ENCODE measurements at places on chromosomes 1 and 21.

GRCh38 chr1:12171206-12172041 lies 4.6 kb downstream of the TNFRSF1B start:
- no peaks in the 10 kb centered on the region for H3K36me3 ChIP-seq
- no peak for DNase-seq
- H3K27ac ChIP-seq, result peak overlapping the region; percentile 57
- peaks cover 49% of the 10 kb centered on the region for H3K4me1 ChIP-seq
- no peak overlapping the region for H3K4me3 ChIP-seq

GRCh38 chr1:213844632-213845031 lies 143.1 kb upstream of the PROX1 start:
- H3K36me3 ChIP-seq, result no peaks in the 10 kb centered on the region
- no peak overlapping the region for H3K27ac ChIP-seq
- no peaks in the 10 kb centered on the region for H3K27me3 ChIP-seq

GRCh38 chr1:84319662-84320061 lies 18.2 kb downstream of the SAMD13 start:
- no peaks in the 10 kb centered on the region for H3K4me1 ChIP-seq
- no peak for DNase-seq
- H3K4me3 ChIP-seq, result no peak overlapping the region
- H3K36me3 ChIP-seq, result no peaks in the 10 kb centered on the region
- H3K27me3 ChIP-seq, result no peaks in the 10 kb centered on the region

DNA sequence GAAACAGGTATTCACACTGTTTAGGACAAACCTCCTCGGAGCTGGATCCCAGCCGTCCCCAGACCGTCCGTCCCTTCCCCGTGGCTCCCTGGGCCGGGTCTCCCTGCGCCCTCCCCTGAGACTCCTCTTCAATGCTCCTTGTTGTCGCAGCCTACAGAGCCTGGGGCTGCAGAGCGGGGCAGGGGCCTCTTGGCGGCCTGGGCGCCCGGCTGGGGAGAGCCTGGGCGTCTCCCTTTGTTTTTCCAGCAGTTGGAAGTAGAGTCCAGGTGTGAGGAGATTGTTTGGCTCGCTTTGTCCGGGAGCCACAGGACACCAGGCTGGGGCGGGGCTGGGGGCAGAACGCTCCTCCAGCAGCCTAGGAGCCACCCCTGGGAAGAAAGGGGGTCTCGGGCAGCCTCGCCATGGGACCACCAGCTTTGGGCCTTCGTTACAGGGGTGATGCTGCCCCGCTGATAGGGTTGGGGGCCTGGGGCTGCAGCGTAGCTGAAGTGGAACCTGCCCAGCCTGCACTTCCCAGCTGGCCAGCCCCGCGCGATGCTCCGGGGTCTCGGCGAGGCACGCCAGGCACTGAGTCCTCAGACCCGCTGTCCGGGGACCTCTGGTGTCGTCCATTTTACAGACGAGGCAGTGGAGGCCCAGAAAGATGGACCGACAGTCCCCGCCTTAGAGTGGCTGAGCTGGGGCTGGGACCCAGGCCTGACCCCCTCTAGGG lies 66.9 kb downstream of the PRDM16 start:
- H3K4me3 ChIP-seq, result no peak overlapping the region
- no peak overlapping the region for H3K27ac ChIP-seq
- H3K36me3 ChIP-seq, result no peaks in the 10 kb centered on the region
- H3K27me3 ChIP-seq, result peaks cover 22% of the 10 kb centered on the region
- no peak for DNase-seq
- H3K4me1 ChIP-seq, result no peaks in the 10 kb centered on the region

DNA sequence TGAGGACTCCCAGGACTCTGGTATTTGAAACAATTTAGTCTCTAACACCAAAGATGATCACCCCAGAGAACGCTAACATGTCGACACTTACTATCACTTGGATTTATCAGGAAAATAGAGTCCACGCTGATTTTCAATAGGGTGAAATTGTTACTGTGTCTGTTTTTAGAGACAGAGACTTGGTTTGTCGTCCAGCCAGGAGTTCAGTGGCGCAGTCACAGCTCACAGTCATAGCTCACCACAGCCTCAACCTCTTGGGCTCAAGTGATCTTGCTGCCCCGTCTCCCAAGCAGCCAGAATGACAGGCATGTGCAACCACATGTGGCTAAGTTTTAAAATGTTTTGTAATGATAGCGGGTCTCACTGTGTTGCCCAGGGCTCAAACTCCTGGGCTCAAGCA lies 5.3 kb downstream of the SSU72 start:
- H3K27ac ChIP-seq, result peak overlapping the region; percentile 86
- peaks cover 67% of the 10 kb centered on the region for H3K4me1 ChIP-seq
- no peak for DNase-seq
- no peaks in the 10 kb centered on the region for H3K27me3 ChIP-seq
- H3K4me3 ChIP-seq, result no peak overlapping the region

- no peaks in the 10 kb centered on the region for H3K4me1 ChIP-seq
- H3K27ac ChIP-seq, result no peak overlapping the region
- no peaks in the 10 kb centered on the region for H3K36me3 ChIP-seq
- no peak for DNase-seq
- H3K4me3 ChIP-seq, result no peak overlapping the region
These were observed 34.5 kb upstream of the CD58 start for GRCh38 chr1:116605315-116605714.

GRCh38 chr1:152960452-152961044 lies 9.9 kb upstream of the SPRR4 start:
- no peak overlapping the region for H3K27ac ChIP-seq
- H3K27me3 ChIP-seq, result no peaks in the 10 kb centered on the region
- no peaks in the 10 kb centered on the region for H3K4me1 ChIP-seq
- no peak for DNase-seq
- no peaks in the 10 kb centered on the region for H3K36me3 ChIP-seq
- H3K4me3 ChIP-seq, result no peak overlapping the region
